Ureter (tissue), 1 donor: ENCODE measurements at places on chromosomes 1 and 21.
A peak's percentile ranks its signal among the peaks of the same experiment; 100 is the strongest.

DNA sequence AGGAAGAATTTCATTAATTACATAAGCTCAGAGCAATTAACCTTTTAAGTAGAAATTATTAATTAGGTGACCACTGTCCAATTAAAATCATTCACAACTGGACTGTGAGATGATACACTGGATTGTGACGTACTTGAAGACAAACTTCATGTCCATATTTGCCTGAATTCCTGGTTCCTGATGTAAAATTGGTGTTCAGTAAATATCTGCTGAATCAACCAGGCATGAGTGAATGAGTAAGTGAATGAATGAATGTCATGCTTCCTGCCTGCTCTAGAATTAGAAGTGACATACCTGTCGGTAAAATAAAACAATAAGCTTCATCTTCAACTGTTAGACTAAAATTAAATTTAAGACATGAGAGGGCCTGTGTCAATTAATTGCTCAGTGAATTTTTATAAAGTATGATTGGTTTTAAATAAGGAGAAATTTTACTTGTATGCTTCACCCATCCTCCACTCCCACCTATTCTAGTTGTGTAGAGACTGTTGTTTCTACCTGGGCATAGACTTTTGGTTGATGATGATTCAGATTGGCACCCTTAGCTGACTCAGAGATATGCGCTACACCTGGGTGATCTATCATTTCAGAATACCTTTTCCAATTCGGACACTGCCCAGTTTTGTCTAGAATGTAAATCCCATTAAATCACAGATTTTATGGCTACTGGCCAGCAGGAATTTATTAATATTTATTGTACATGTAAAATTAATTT lies 56.9 kb upstream of the PTGS2 start:
- DNase-seq, result no peak

GRCh38 chr21:32868631-32869454 lies 97.3 kb upstream of the PAXBP1 start:
- DNase-seq, result no peak

DNA sequence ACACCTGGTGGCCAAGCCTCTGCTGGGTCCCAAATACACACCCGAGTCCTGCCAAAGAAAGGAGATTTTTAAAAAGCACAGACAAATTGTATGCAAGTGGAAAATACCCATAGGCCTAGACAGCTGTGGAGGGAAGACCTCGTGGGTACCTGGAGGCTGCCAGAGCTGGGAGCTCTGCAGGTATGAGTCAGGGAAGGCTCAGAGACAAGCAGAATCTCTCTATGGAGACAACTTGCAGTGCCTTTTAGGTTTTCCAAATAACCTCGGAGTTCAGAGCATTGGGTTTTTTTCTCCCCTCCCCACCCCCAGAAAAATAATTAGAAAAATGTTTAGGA lies 127.7 kb downstream of the EDEM3 start:
- DNase-seq, result no peak

GRCh38 chr21:30979054-30979453 lies 59.2 kb downstream of the KRTAP19-8 start:
- no peak for DNase-seq

GRCh38 chr1:160739098-160739511 lies at the start of gene SLAMF7:
TSS of gene SLAMF7 (plus strand) at chr1:160739247. CDS start at chr1:160739302, 55 bp downstream.
- DNase-seq, result peak; percentile 52

GRCh38 chr1:38418195-38419030 lies 371.8 kb upstream of the POU3F1 start:
- no peak for DNase-seq

GRCh38 chr21:26126168-26126553 lies 44.4 kb downstream of the APP start:
- no peak for DNase-seq

- DNase-seq, result no peak
Observed at GRCh38 chr21:41593051-41593759, 85.2 kb upstream of the TMPRSS2 start.

DNA sequence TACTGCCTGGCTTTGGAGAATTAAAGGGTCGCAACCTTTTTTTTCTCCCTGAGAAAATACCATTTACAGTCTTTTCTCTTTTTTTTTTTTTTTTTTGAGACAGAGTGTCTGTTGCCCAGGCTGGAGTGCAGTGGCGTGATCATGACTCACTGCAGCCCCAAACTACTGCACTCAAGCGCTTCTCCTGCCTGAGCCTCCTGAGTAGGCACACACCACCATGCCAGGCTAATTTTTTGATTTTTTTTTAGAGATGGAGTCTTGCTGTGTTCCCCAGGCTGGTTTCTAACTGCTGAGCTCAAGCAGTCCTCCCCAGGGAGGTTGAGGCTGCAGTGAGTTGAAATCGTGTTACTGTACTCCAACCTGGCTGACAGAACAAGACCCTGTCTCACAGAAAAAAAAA lies 24.6 kb downstream of the UBE4B start:
- no peak for DNase-seq

DNA sequence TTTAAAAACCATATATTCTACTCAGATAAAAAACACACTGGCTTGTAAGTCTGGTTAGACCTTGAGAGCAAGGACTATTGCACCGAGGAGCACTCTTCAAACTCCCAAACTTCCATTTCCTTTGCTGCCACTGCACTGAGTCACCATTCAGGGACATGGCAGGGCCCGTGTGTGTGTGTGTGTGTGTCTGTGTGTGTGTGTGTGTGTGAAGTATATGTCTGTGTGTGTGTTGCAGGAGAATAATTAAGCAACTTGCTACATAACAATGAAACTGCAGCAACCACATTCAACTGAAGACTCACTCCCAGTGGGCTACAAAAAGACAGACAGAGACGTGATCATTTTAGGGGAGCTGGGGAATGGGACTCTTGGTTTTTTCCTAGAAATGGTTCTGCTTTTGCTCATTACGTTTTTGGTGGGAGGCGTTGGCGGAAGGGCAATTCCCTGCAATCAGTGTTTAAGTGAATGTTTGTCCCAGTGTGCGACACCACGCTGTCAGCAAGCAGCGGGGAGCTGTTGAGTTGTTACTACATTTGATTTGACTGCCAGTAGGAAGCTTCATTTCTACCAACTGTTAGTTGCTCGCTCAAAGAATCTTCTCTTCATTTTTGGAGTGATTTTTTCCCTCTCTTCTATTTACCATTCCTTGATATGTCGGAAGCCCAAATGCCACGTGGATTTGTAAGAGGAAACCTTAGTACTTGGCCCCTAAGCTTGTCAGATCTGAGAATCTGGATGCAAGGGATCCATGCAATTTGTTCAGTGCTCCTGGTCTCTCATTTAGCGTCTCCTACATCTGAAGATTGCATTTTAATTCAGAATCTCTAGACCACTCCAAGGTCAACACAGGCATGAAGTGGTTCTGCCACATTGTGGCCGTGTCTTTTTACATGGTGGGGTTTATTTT lies 36.1 kb downstream of the ESRRG start:
- no peak for DNase-seq

- no peak for DNase-seq
Observed at GRCh38 chr1:228867108-228867950, 132.1 kb downstream of the RHOU start.

- no peak for DNase-seq
Observed at GRCh38 chr1:79694241-79694640, 687.7 kb upstream of the ADGRL4 start.
